Stimulated activated CD8-positive, alpha-beta memory T cell treated with anti-CD3 and anti-CD28 coated beads, Interleukin-15, amount 100 ng/mL, for 48 hours (primary cell): ENCODE measurements at places on chromosomes 7 and 10.

GRCh38 chr7:4261601-4261960 lies 420.5 kb upstream of the FOXK1 start:
- no peak for DNase-seq

- no peak for DNase-seq
Measured at GRCh38 chr7:142864980-142865747, 10.3 kb downstream of the EPHB6 start.

- peak; percentile 34 for DNase-seq
Measured at GRCh38 chr10:74585231-74586087, 240.9 kb upstream of the KAT6B start.

DNA sequence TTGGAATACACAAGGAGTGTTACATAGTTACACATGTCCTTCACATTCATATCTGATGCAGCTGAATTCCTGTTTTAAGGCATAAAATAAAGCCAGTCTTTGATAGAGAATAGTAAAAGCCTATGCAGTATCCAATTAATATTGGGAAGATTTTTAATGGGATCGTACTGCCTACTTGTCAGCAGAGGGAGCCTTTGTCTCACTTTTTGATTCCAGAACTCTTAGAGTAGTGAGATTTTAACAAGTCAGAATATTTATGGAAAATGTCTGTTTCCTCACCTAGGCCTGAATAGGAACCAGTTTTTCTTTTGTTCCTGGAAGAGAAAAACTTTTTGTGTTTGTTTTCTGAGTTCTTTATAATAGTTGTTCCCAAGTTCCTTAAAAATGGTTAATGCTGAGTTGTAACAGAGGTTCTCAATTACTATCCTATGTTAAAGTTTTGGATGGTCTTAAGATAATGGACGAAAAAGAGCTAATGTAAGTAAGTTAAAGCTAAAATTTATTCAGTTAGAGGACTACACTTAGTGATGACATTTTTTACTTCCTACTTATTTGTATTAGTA lies 114.0 kb downstream of the BBS9 start:
- no peak for DNase-seq

DNA sequence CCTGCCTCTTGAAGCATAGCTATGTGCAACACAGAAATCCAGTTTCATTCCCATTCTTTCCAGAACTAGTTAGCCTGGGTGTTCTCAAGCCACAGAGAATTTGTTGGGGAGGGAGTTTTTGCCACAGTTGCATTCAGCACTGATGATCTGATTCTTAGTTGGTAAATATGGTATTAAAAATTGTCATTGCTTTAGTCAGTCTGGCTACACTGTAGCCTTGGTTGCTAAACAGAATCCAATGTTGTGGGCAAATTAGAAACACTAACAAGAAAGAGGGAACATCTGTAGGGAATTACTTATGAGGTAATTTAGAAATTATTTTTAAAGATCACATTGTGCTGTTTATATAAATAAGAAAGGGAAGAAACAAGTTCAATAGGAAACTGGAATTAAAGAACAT lies 57.0 kb upstream of the CC2D2B start:
- no peak for DNase-seq

DNA sequence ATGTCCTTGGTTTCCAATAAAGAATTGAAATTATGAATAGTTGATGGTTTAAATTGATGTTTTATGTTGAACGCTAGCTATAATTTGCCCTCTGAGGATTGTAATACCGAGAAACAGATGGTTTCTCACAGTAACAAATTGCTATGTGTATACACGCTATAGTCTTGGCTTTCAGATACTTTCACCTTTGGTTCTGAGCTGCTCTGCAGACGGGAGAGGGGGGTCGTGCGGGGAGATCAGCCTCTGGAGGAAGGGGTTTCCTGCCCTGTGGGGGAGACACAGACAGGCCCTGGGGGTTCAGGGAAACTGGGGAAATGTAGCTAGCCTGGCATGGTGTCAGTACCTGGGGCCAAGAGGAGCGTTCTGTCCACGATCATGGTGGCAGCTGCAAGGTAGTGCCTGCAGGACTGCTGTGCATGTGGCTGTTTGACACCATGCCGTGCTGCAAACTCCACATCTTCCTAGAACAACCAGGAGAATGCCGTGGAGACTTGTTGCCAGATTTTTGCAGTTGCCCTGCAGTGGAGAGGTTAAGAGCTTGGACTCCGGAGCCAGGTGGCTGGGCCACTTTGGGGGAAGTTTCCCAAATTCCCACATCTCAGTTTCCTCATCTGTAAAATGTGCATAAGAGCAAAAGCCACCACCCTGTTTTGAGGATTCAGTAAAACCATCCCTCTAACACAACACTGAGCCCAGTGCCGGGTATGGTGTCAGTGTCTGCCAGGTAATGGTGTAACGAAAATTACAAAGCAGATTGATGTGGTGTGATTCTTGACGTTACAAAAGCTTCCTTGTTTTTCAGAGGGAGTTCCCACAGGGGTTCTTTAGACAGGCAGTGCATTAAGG lies 167.9 kb downstream of the CUX1 start:
- DNase-seq: no peak

- no peak for DNase-seq
Measured at GRCh38 chr10:87816898-87817608, 973 bp downstream of the ATAD1 start.

DNA sequence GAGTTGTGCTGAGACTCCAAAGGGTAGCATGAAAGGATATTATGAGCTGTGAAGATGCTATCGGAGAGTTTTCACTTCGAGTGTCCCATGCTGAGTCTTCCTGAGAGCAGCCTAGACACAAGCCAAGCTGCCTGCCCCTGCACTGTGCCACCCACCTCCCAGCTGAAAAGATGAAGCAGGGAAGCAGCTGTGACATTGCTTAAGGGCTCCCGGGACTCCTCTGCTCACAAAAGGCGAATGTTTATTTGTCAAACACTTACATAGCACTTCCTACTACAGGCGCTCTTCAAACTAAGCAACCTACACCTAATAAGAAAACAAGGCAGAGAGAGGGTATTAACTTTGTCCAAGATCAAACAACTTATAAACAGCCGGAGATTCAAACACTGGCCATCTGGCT lies 95.6 kb downstream of the OSBPL3 start:
- no peak for DNase-seq

DNA sequence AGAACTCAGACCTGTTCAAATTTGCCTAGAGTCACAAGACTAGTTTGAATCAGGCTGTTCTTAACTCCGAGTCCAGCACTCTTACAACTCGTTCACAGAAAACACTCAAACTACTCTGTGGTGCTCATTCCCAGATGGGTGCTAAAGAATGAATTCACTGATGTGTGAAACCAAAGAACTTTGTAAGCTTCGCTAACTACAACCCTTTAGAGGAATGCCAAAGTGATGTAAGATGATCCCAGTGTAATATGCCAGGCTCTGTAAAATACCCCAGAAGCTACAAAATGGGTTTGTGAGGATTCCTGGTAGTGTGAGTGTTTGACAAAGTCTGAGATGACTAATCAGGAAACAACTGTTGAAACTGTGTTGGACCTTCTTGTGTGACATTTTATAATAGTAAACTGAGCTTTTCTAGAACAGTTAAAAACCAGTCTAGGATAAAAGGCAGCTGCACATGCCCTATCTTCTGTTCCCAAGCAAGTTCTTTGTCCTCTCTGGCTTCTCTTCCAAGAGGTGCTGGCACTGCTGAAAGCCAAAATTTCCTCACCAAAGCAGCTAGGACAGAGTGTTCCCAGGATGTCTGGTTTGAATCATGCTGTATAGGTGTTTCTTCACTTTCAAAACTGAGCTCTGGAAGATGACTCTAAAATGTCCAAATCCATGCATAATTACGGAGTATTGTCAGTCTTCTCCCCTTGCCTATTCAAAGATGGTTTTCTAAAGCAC lies 527.6 kb downstream of the SORCS1 start:
- no peak for DNase-seq

DNA sequence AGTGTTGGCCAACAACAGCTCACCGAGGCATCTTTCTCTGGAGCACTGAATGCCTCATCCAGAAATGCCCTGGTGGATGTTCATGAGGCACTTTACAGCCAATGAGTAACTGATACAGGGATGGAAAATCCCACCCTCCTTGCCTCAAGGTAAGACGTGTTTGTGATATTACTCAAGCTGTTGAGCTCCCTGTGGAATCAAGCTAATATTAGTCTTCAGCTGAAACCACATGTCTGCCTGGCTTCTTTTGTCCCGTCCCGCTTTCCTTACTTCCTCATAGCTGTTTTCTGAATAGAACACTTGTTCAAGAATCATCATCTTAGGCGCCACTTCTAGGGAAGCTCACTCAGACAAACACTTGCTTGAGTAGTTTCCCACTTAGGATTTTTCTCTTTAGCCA lies 422.4 kb downstream of the INHBA start:
- DNase-seq: no peak

GRCh38 chr7:154628556-154628955 lies 374.4 kb downstream of the PAXIP1 start:
- DNase-seq: no peak

- DNase-seq: peak; percentile 27
Measured at GRCh38 chr7:128863433-128863989, 855 bp downstream of the ATP6V1F start.

DNA sequence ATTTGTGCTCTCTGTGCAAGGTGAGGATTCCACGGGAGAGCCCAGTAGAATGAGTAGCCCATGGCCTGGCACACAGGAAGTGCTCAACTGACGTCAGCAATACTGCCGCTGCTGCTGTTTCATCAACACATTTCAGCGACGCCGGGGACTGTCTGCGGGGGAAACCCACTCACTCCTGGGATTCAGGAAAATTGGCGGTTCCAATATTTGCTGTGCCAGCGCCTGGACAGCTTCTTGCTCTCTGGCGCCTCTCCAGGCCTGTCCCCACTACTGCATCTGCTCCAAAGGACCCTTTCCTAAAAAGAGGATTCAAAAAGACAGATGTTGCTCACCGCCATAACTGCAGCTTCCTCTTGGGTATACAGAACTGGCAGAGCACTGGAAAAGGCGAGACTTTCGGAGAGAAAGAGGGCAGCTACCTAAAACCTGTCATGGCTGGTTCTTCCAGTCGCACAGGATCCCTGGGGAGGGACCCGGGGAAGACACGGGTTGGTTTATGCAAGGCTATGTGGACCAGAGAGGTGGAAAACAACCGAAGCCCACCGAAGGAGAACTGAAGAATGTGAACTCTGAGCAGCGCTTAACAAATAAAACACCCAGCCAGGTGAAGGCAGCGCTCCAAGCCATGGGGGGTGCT lies 39.7 kb upstream of the ENO4 start:
- DNase-seq: no peak

GRCh38 chr10:91220954-91221675 lies 652 bp downstream of the PCGF5 start:
- peak; percentile 19 for DNase-seq

DNA sequence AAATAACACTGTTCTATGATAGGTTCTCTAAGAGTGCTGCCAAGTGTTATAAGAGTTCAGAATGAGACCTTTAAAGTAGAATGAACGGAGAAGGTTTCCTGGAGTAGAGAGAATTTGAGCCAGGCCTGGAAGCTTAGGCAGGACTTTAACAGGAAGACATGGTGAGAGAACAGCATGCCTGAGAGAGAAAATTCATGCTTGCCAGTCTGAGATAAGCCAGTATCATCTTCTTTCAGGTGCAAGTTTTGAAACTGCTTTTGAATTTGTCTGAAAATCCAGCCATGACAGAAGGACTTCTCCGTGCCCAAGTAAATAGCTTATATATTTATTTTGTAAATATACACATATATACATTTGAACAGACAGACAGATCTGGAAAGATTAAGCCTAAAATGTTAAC lies 22.1 kb downstream of the ARMC10 start:
- DNase-seq: no peak

DNA sequence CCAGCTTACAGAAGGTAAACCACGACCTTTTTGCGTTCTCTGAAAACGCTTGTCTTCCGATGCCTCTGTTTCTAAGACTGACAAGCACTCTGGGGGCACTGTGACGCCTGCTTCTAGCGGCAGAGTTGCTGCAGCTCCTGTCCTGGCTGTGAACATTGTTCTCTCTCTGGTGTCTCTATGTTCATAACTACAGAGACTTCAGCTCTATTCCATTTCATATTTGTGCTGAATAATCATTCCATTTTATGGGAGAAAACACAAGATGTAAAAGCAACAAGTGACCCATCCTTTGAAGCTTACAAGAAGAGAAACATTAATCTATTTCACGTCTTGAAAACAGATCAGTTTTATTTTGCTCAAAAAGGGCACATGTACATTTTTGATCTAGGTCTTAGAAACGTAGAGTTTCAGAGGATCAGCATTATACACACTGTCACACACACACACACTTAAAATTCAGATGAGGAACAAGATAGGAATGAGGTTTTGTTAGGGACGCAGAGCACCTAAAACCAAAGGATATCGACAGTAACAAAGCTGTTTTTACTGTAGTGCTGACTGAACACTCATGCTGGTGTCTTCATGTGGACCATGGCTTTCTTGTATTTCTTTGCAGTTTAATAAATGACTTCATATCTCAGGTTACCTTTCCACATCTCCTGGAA lies 3.0 kb downstream of the IKZF1 start:
- DNase-seq: no peak

DNA sequence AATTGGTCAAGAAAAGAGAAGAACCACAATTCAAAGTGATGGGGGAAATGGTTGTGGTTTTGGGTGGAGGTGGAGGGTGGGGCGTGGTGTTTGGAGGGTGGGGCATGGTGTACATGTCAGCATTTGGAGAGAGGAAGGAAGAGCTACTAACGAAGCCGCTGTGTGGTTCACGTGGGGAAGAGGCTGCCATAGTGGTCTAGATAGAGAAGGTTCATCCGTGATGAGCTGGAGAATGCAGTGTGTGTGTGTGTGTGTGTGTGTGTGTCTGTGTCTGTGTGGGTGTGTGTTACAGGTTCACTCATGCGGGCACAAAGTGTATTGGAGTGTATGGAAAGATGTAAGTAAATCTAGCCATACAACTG lies 6.1 kb upstream of the VCL start:
- DNase-seq: peak; percentile 71

- DNase-seq: no peak
Measured at GRCh38 chr10:30058570-30059132, 735 bp downstream of the JCAD start.

GRCh38 chr7:148898845-148899484 lies 14.9 kb upstream of the EZH2 start:
- no peak for DNase-seq

- DNase-seq: no peak
Measured at GRCh38 chr10:121627876-121628581, 29.8 kb upstream of the FGFR2 start.

- no peak for DNase-seq
Measured at GRCh38 chr10:90051474-90051873, 350.1 kb downstream of the KIF20B start.

DNA sequence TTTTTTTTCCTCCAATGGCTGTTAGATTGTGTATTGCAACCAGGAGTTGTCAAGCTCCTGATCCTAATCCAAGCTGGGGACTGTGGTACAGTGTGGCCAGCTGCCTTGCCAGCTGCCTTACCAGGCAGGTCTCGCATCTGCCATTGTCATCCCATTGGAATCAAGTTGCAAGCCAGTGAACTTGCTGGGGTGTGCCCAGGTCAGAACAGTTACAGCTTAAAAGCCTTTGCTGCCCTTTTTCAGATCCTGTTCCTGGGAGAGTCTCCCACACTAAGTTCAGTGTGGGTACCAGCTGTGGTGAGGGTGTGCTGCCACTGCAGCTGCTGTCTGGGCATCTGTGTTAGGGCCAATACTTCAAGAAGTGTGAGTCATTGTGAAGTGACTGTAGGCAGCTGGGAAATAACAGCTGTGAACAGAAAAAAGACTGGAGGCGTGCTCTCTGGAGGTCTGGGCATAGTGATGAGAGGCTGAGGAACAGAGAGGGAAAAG lies 72.8 kb downstream of the CCNY start:
- no peak for DNase-seq
